ENCODE measurements at places on chromosomes 2 and 18. TPM values are rescaled to one million over a fixed set of nuclear protein-coding genes. Genes with fewer than 3 reads are reported as not detected.
A peak's percentile ranks its signal among the peaks of the same experiment; 100 is the strongest.

Gene RAX
- not detected for total RNA-seq

Gene PCARE
- not detected for total RNA-seq

- H3K27me3 ChIP-seq: no peaks in the 10 kb centered on the region
- no peak overlapping the region for H3K27ac ChIP-seq
- no peaks in the 10 kb centered on the region for H3K4me1 ChIP-seq
- H3K36me3 ChIP-seq: no peaks in the 10 kb centered on the region
Observed at GRCh38 chr2:239910404-239910803, 114.7 kb downstream of the NDUFA10 start.

DNA sequence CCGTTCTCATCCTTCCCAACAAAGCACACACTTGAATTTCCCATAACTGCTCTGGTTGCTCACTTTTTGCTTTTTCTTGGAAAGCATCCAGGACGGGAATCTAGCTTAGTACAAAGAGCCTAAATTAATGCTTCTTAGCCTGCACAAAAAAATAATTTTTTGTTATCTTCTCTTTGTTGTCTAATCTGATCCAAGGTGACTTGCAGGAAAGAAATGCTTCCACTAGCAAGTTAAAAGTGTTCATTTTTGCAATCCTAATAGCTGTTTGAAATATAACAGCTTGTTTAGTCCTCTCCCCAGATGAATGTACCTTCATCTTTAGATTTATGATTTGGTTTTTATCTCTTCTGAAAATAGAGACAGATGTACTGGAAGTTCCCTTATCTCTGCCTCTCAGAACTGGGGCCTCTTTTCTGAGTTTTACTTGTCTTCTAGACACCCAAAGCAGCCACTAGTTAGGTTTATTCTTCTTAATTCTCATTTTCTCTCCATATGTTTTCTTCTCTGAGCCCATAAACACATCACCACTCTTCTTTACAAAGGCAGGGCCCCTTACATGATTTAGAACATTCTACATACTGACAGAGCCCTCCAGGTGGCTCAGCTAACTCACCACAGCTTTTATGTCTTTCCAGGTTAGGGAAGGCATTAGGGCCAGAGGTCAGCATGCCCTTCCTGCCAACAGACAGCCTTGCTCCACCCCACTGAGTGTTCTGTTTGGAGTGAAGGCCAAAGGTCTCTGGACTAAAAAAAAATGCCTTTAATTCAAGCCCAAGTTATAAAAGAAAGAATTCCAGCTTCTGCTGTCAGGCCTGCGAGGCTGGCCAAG, 74.7 kb upstream of the MAP4K3 start:
- peaks cover 34% of the 10 kb centered on the region for H3K4me1 ChIP-seq
- no peak overlapping the region for H3K4me3 ChIP-seq
- no peaks in the 10 kb centered on the region for H3K27me3 ChIP-seq
- H3K36me3 ChIP-seq: no peaks in the 10 kb centered on the region
- DNase-seq: no peak
- peak overlapping the region; percentile 58 for H3K27ac ChIP-seq

- H3K4me3 ChIP-seq: no peak overlapping the region
- H3K36me3 ChIP-seq: no peaks in the 10 kb centered on the region
- no peak overlapping the region for H3K27ac ChIP-seq
- DNase-seq: no peak
Observed at GRCh38 chr2:67985586-67985985, 77.2 kb downstream of the C1D start.

DNA sequence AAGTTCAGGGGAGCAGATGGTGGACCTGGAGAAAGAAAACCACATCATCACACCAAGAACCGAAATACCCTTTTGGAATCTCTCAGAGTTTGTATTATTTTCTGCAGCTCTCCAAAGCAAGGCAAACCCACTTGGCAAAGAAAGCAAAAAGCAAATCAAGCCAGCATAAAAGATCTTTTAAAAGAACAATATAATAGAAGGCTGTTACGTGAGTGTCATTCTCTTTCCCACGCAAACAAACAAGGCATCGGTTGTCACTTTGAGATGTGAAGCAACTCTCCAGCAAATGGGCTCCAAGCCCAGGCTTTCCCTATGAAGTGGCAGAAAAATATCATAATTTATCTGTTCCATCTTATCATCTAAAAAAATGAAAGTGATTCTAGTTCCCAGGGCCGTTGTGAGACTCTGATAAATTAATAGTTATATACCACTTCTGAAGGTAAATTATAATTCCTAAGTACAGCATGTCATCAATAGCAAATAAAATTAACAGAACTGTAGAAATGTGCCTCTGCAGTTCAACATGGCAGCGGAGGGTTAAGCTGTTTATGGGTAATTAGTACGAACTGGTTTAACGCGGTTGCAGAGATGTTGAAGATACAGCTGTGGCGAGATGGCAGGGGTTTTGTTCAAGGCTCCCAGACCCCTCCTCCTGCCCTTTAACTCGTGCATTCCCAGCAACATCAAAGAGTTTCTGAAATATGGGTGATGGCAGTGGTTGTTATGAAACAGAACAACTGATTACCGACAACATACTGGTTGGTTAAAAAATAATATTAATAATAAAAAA, 89.2 kb downstream of the EPHA4 start:
- H3K4me3 ChIP-seq: no peak overlapping the region
- no peaks in the 10 kb centered on the region for H3K36me3 ChIP-seq
- no peak overlapping the region for H3K27ac ChIP-seq
- H3K27me3 ChIP-seq: no peaks in the 10 kb centered on the region
- no peak for DNase-seq
